ENCODE measurements at places on chromosomes 7 and 10.

GRCh38 chr10:8211631-8212030, 157.1 kb downstream of the GATA3 start:
- DNase-seq = no peak

DNA sequence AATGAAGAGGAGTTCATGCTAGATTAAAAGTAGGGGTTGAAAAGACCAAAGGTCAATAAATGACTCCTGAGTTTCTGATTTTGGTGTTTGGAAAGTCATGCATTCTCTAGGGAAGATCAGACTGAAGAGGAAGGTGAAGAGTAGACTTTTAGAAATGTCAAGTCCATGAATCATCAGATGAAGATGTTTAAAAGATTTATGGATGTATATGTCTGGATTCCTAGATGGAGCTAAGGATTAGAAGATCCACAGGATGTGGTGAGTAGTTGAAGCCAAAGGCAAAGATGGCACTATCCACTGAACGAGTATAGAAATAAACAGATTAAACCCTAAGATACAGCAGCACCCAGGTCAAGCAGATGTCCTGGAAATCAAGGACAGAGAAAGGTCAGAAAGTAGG, 298.5 kb downstream of the GPAM start:
- DNase-seq = no peak

- no peak for DNase-seq
Observed at GRCh38 chr7:140972876-140973829, 41.6 kb downstream of the MRPS33 start.

- DNase-seq = no peak
Observed at GRCh38 chr10:103692952-103693811, 162.2 kb downstream of the SH3PXD2A start.

DNA sequence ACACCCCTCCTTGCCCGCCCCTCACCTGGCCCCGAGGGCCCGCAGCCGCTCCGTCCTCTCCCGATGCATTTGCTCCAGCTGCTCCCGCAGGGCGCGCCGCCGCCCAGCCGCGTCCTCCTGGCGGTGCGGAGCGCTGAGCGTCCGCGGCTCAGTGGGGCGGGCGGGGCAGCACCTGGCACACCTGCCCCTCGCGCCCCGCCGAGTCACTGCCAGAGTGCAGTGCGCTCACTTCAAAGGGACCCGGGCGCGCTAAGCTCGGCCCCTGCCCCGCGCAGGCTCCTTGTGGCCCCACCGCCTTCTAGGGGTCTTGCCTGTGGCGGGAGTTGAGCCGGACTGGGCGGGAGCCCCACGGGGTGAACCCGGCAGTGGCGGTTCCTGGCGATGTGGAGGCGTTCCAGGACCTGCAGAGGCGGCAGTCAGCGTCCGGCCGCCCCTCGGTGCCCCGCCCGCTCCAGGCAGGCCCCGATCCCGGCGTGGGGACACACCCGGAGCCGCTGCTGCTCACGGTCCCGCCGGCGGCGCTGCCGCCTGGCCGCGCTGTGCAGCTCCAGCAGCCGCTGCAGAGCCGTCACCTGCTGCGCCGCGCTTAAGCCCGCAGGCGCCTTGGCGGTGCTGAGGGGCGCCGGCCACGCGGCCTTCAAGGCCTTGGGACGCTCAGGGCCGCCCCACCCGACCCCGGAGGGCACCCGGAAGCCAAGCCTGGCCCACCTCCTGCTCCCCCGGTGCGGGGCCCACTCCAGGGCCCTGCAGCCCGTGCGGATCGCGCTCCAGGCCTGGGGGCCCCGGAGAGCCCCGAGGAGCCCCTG, 6.7 kb downstream of the ATP6V1F start:
- no peak for DNase-seq
